ENCODE measurements at places on chromosomes 1 and 21.

DNA sequence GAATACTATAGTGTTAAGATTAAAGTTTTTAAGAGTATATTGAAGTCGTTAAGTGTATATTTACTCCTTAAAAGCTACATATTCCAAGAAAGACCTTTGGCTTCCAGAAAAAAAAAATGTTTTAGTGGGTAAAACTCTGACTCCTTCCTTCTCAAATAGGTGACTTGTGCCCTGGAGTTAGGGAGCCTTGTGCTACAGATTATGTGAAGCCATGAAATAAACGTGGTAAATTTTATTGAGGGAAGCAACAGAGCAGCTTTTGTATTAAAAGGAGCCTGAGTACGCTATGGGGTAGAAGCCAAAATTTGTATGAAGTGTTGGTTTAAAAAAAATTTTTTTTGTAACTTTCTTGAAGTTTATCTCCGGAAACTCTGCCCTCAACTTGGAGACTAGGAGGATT, 994 bp downstream of the RO60 start:
- DNase-seq: no peak

DNA sequence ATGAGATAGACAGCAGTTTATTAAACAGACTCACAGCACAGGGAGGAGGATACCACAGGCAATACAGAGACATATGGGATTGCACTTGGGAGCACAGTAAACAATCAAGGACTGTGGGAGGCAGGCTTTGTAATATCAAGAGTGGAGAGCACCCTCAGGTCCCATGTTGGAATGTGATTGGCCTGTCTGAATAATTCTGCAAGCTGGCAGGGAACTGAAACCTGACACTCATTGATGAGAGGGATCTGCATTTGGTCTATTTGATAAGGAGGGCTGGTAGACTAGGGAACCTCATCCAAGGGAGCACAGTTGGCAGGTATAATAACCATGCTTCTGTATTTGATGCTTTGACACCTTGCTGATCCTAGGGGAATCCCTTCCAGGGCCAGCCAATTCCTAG, 69.9 kb upstream of the PRMT6 start:
- DNase-seq: no peak

- no peak for DNase-seq
These were observed 12.1 kb downstream of the ADARB1 start for GRCh38 chr21:45086337-45086958.

- no peak for DNase-seq
These were observed 48.9 kb upstream of the DIP2A start for GRCh38 chr21:46409641-46410406.

DNA sequence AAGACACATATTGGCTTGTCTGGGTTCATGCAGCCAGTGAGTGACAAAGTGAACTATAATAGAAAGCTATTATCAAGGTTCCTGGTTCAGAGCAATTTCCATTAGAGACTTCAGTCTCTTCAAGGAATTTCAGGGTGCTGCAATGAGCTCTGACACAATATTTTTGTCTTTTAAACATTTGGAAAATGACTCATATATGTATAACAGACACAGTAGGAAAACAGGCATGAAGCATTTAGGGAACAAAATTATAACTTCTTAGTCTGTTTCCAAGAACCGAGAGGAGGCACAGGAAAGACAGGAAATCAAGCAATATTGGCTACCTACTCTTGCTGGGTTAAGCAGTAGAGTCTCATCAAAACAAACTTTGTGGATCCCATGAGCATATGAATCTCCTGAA, 170.4 kb downstream of the PTPRC start:
- no peak for DNase-seq

GRCh38 chr1:212973899-212974298, 23.6 kb downstream of the VASH2 start:
- DNase-seq: no peak

Data from stimulated activated CD4-positive, alpha-beta T cell treated with anti-CD3 and anti-CD28 coated beads, Interleukin-1b, Interleukin-23, amount 100 ng/mL, for 4 hours (primary cell).